ENCODE measurements at places on chromosomes 7 and 10. TPM values are rescaled to one million over a fixed set of nuclear protein-coding genes. Genes with fewer than 3 reads are reported as not detected.

DNA sequence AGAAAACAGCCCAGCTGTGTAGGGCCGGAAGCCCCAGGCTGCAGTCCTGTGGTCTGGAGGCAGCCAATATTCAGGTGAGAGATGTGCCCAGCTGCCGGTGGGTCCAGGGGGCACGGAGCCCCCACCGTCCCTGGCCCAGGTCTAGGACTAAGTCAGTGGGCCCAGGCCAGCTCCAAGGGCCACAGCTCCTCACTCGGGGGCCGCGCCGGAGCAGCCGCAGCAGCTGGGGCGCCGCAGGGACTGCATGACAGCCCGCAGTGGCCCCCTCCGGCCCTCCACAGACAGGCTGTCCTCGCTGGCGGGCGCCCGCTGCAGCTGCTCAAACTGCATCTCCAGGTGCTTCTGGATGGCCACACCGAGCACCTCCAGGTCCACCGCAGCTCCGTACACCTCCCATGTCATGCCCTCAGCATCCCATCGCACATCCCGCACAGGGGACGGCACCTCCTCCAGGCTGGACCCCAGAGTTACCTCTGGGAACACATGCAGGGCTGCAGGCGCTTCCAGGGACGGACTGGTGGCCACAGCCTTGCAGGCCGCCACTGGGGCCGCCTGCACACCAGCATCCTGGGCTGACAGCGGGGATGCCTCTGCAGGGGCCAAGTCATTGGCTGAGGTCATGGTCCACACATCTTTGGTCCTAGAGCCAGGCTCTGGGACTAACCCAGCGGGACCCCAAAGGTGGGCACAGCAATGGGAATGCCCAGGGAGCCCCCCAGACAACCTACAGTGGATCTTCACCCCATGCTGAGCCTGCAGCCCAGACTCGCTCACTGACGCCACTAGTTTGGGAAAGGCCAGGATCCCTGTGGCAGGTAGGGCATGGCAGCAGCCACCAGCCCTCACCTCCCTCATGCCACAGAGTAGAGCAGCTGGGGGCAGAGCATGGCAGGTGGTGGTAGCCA is 7.0 kb downstream of the GPRIN2 start:
- no peaks in the 10 kb centered on the region for H3K4me1 ChIP-seq
- DNase-seq: no peak
- H3K36me3 ChIP-seq: no peaks in the 10 kb centered on the region
- peaks cover 6% of the 10 kb centered on the region for H3K27me3 ChIP-seq

GRCh38 chr10:49183596-49184542 is 4.3 kb downstream of the TMEM273 start:
- H3K4me3 ChIP-seq: no peak overlapping the region
- no peak for DNase-seq
- H3K27me3 ChIP-seq: peaks cover 8% of the 10 kb centered on the region
- peaks cover 24% of the 10 kb centered on the region for H3K4me1 ChIP-seq
- H3K36me3 ChIP-seq: no peaks in the 10 kb centered on the region

DNA sequence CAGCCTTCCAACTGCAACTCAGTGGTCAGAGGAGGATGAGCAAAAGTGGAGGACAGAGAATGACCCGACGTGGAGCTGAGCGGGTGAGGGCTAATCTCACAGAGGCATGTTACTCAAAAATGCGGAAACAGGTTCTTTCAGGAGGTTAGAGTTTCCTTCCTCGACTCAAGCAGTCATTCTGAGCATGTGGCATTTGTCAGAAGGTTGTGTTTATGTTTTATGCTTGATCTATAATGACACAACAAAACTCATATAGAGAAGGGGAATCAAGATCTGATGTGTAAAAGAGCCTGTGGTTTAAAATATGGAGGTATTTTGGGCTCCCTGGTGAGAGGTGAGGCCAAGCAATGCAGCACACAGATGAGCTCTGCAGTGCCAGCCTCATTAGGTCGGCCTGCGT is 311.4 kb downstream of the ADARB2 start:
- no peak for DNase-seq
- no peaks in the 10 kb centered on the region for H3K27me3 ChIP-seq
- H3K4me3 ChIP-seq: no peak overlapping the region
- H3K27ac ChIP-seq: peak overlapping the region; percentile 36

DNA sequence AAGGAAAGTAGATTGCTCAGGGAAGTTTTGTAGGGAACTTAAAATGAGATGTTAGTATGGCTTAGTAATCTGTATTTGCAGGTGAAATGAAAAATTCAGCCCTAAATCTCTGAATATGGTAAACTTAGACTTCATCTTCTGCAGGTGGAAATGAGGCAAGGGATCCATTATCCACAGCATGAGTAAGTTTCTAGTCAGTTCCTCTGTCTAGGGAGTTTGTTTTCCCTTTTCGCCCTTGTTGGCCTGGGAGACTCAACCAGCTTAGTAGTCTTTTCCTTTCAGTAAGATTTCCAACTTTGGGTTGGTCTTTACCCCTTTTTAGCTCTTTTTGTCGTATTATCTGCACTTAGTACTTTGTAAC is 65.6 kb downstream of the ZEB1 start:
- H3K4me3 ChIP-seq: no peak overlapping the region
- no peak overlapping the region for H3K27ac ChIP-seq
- H3K27me3 ChIP-seq: no peaks in the 10 kb centered on the region
- DNase-seq: no peak

DNA sequence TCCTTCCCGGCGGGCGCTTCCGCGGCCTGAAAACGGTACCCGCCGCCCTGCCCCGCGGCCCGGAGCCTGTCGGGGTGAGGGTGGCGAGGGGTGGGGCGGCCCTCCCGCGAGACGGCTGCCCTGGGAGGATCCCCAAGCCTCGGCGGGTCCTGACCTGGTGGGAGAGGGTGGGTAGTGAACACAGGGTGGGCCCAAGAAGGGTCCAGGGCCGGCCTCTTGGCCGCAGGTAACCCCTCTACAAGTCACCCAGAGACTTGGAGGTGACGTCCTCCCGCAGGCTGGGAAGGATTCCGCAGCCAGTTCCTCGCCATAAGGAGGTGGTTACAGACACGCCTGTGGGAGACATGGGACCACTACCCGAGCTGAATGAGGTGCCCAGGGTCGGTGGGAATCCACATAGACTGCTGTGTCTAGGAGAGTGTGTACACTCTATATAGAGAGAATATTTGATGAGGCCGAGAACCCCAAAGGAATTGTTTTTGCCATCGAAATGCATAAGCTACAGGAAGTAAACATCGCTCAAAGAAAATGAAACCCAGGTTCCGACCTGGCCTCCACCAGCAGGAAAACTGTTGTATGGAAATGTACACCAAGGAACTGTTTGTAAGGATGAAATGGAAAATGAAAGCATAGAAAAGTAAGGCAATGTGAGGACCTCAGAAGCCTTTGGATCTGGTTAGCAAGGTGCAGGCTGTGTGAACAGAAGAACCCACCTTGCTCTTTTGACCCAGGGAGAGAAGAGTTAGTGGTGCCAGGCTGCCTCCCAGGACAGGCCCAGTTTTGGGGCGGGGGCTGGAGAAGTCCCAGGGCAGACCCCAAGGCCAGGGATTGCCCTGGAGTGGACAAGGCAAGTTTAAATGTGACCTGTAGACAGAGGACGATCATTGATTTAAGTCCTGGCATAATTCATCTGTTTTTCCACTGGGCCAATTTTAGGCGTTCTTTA is 659 bp downstream of the OPTN start:
- H3K27me3 ChIP-seq: peaks cover 3% of the 10 kb centered on the region
- H3K36me3 ChIP-seq: no peaks in the 10 kb centered on the region
- peak; percentile 19 for DNase-seq
- H3K4me1 ChIP-seq: peaks cover 6% of the 10 kb centered on the region

Gene NEURL1
- total RNA-seq: 0.69 TPM

Gene FRMD4A
- 68.9 TPM for total RNA-seq

- no peaks in the 10 kb centered on the region for H3K36me3 ChIP-seq
- no peak for DNase-seq
- no peak overlapping the region for H3K27ac ChIP-seq
These were observed 139.4 kb downstream of the GNAT3 start for GRCh38 chr7:80372415-80372814.

DNA sequence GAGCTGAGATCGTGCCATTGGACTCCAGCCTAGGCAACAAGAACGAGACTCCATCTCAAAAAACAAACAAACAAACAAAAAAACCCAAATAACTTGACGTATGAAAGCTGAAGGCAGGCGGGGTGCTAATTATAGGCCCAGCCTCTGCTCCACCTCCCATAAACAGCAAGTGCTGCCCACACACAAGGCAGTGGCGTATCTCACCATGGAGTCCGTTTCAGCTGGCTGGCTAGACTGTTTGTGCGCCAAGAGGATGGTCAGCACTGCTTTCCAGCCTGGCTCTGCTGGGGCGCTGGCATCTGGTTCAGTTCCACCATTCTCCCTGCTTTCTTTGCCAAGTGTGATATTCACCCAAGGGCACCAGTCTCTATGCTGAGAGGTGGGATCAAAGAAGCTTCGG is 29.1 kb downstream of the ZC3HC1 start:
- DNase-seq: no peak
- no peaks in the 10 kb centered on the region for H3K27me3 ChIP-seq
- H3K4me3 ChIP-seq: no peak overlapping the region
- H3K36me3 ChIP-seq: peaks cover 33% of the 10 kb centered on the region

Gene CTAGE8
- total RNA-seq: 0.80 TPM

- H3K27ac ChIP-seq: peak overlapping the region; percentile 48
- H3K4me3 ChIP-seq: peak overlapping the region; percentile 72
- DNase-seq: no peak
- peaks cover 16% of the 10 kb centered on the region for H3K27me3 ChIP-seq
- H3K36me3 ChIP-seq: peaks cover 84% of the 10 kb centered on the region
These were observed 12.9 kb downstream of the JCAD start for GRCh38 chr10:30046476-30046875.

Gene GARIN1A
- total RNA-seq: 4.3 TPM

GRCh38 chr10:35412003-35412723 is 75.9 kb downstream of the CCNY start:
- H3K4me1 ChIP-seq: peaks cover 53% of the 10 kb centered on the region
- peaks cover 29% of the 10 kb centered on the region for H3K36me3 ChIP-seq
- no peak overlapping the region for H3K27ac ChIP-seq
- DNase-seq: no peak
- peaks cover 9% of the 10 kb centered on the region for H3K27me3 ChIP-seq

Gene CYP17A1
- total RNA-seq: not detected

Gene BAMBI
- total RNA-seq: 13.3 TPM

GRCh38 chr7:155815332-155816191 is 3.3 kb upstream of the SHH start:
- peaks cover 4% of the 10 kb centered on the region for H3K36me3 ChIP-seq
- no peak overlapping the region for H3K4me3 ChIP-seq
- no peak overlapping the region for H3K27ac ChIP-seq
- H3K27me3 ChIP-seq: peaks cover 40% of the 10 kb centered on the region
- peak; percentile 85 for DNase-seq

GRCh38 chr7:35613150-35613549 is 81.8 kb downstream of the HERPUD2 start:
- no peak for DNase-seq
- peaks cover 3% of the 10 kb centered on the region for H3K36me3 ChIP-seq
- H3K27ac ChIP-seq: no peak overlapping the region
- peaks cover 2% of the 10 kb centered on the region for H3K27me3 ChIP-seq

DNA sequence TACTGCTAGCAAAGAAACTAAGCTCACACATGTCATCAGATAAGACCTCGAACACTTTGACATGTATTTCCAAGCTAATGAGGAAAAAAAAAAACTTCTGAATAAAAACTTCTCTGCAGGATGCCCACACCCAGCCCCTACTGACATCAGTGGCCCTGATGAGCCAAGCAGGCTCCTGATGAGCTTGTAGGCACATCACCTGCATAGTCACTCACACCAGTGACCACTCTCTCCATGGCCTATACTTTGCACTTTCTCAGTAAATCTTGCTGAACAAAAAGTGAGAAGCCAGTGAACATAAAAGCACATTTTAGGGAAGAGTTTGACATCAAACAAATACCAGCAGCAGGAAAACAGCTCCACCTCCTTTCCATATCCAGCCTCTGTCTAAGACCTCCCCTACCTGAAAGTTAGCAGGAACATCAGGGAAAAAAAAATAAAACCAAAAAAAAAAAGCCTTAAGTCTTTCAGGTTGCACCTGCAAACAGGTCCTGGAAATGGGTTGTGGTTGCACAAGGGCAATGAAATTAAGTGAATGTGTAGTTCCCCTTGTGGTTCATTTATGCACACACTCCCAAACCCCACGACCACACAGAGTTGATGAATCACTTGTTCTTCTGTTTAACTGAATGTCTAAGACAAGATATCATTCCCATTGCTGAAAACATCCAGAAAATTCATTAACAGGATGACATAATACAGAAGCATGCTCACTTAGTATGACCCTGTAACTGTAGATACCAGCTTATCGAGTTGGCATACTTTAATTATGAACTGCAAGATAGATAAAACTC is 205.2 kb upstream of the PDE1C start:
- no peaks in the 10 kb centered on the region for H3K27me3 ChIP-seq
- no peak overlapping the region for H3K4me3 ChIP-seq
- no peak for DNase-seq
- H3K4me1 ChIP-seq: no peaks in the 10 kb centered on the region
- no peak overlapping the region for H3K27ac ChIP-seq
- no peaks in the 10 kb centered on the region for H3K36me3 ChIP-seq

DNA sequence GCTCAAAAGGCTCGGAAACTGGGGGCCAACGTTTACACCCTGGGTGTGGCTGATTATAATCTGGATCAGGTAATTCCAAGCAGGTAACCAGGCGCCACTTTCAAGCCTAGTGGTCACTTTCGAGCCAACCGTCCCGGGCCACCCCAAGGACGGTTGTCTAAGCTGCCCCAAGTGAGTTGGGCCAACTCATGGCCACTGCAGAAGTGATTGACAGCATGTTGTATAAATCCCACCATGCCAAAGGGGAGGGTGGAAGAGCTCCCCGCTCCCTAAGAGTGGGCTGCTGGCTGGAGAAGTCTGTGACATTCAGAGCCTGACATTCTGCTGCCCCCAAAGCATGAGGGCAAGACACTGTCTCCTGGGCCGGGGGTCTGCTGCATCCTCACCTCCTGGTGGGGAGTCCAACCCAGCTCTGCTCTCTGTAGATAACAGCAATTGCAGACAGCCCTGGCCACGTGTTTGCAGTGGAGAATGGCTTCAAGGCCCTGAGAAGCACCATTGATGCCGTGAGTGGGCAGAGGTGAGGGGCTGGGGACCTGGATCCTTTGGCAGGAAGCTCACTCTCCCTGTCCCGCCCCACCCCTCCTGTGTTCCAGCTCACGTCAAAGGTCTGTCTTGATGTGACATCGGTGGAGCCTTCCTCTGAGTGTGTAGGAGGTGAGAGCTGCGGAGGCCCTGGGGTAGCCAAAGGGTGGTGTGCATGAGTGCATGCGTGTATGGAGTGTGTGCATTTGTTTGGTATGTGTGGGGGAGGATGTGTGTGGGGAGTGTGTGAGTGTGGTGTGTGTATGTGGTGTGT is 10.8 kb downstream of the ANTXRL start:
- no peak for DNase-seq
- peaks cover 15% of the 10 kb centered on the region for H3K4me1 ChIP-seq
- peaks cover 16% of the 10 kb centered on the region for H3K27me3 ChIP-seq
- no peak overlapping the region for H3K4me3 ChIP-seq
- H3K27ac ChIP-seq: no peak overlapping the region

GRCh38 chr10:108629834-108630233 is 1293.5 kb downstream of the XPNPEP1 start:
- H3K36me3 ChIP-seq: no peaks in the 10 kb centered on the region
- no peak for DNase-seq
- H3K4me1 ChIP-seq: no peaks in the 10 kb centered on the region
- H3K27ac ChIP-seq: no peak overlapping the region
- no peaks in the 10 kb centered on the region for H3K27me3 ChIP-seq
- no peak overlapping the region for H3K4me3 ChIP-seq

Gene TMEM178B
- 0.28 TPM for total RNA-seq

Gene KMT2C
- total RNA-seq: 59.8 TPM

Gene PTN
- 1.7 TPM for total RNA-seq

Gene IRF5
- total RNA-seq: 3.9 TPM

GRCh38 chr7:127751062-127751461 is 99.1 kb downstream of the SND1 start:
- DNase-seq: no peak
- peaks cover 67% of the 10 kb centered on the region for H3K4me1 ChIP-seq
- H3K27ac ChIP-seq: peak overlapping the region; percentile 74
- no peak overlapping the region for H3K4me3 ChIP-seq
- H3K36me3 ChIP-seq: peaks cover 10% of the 10 kb centered on the region

Gene AKR1C4
- not detected for total RNA-seq

Gene ACTR3C
- total RNA-seq: 0.87 TPM

Gene TAS2R3
- 0.74 TPM for total RNA-seq
